ENCODE measurements at places on chromosomes 3 and 15. TPM values are rescaled to one million over a fixed set of nuclear protein-coding genes. Genes with fewer than 3 reads are reported as not detected.

- peaks cover 26% of the 10 kb centered on the region for H3K27me3 ChIP-seq
- H3K27ac ChIP-seq = no peak overlapping the region
- no peak for DNase-seq
- H3K4me3 ChIP-seq = no peak overlapping the region
- no peaks in the 10 kb centered on the region for H3K4me1 ChIP-seq
These were observed 30.7 kb downstream of the EIF4E3 start for GRCh38 chr3:71694358-71694999.

DNA sequence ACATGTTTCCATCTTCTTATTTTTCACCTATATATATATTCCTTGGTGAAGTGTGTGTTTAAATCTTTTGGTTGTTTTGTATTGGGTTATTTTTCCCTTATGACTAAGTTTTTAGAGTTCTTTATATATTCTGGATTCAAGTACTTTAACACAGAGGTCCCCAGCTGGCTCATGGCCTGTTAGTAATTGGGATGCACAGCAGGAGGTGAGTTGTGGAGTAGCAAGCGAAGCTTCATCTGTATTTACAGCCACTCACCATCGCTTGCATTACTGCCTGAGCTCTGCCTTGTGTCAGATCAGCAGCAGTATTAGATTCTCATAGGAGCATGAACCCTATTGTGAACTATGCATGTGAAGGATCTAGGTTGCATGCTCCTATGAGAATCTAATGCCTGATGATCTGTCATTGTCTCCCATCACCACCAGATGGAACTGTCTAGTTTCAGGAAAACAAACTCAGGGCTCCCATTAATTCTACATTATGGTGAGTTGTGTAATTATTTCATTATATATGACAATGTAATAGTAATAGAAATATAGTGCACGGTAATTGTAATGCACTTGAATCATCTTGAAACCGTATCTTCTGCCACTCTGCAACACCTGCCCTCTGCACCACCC is 151.6 kb downstream of the RSRC1 start:
- no peak for DNase-seq
- no peaks in the 10 kb centered on the region for H3K4me1 ChIP-seq
- no peak overlapping the region for H3K27ac ChIP-seq

GRCh38 chr3:145290010-145290409 is 871.0 kb downstream of the PLOD2 start:
- no peaks in the 10 kb centered on the region for H3K27me3 ChIP-seq
- no peak for DNase-seq
- no peaks in the 10 kb centered on the region for H3K4me1 ChIP-seq
- no peaks in the 10 kb centered on the region for H3K36me3 ChIP-seq

DNA sequence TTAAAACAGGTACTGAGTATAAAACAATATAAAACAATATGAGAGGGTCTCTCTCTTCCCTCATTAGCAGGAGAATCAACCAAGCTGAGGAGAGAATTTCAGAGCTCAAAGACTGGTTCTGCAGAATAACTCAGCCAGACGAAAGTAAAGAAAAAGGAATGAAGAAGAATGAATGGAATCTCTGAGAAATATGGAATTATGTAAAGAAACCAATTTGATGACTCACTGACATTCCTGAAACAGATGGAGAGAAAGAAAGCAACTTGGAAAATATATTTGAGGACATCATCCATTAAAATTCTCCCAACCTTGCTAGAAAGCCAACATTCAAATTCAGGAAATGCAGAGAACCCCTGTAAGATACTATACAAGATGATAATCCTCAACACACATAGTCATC is 630.9 kb downstream of the PYDC2 start:
- no peaks in the 10 kb centered on the region for H3K36me3 ChIP-seq
- DNase-seq = no peak
- peaks cover 7% of the 10 kb centered on the region for H3K4me1 ChIP-seq
- H3K27ac ChIP-seq = no peak overlapping the region
- no peak overlapping the region for H3K4me3 ChIP-seq

- no peak overlapping the region for H3K4me3 ChIP-seq
- no peaks in the 10 kb centered on the region for H3K36me3 ChIP-seq
- no peaks in the 10 kb centered on the region for H3K27me3 ChIP-seq
- no peak for DNase-seq
These were observed 6.0 kb upstream of the GRAMD1C start for GRCh38 chr3:113832477-113833164.

The PHLDB2 gene
- total RNA-seq = 42.7 TPM

DNA sequence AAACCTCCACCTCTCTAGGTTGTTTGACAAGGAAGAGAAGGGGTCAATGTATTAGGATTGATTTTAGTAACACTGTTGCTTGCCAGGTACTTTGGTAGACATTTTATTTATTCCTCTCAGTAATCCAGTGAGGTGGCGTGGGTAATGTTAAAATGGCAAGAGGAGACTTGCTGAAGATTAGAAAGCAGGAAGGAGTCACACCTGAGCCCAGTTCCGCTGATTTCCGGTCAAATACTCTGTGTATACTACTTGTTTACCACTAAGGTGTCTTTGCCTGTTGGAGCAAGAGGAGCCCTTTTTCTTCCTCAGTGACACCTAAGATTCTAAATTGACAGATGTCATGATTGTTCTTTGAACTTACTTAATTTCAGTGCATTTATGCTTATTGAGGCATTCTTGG is 1.7 kb downstream of the OXNAD1 start:
- no peaks in the 10 kb centered on the region for H3K27me3 ChIP-seq
- peak overlapping the region; percentile 98 for H3K4me3 ChIP-seq
- peaks cover 33% of the 10 kb centered on the region for H3K4me1 ChIP-seq
- 0 out of 2 replicates have a peak, but pooled peaks cover 15% of the 10 kb centered on the region for H3K36me3 ChIP-seq

- no peak for DNase-seq
- H3K27me3 ChIP-seq = no peaks in the 10 kb centered on the region
- no peaks in the 10 kb centered on the region for H3K36me3 ChIP-seq
- no peaks in the 10 kb centered on the region for H3K4me1 ChIP-seq
- H3K4me3 ChIP-seq = no peak overlapping the region
These were observed 112.2 kb upstream of the RBMS3 start for GRCh38 chr3:29168696-29169095.

The LRRC31 gene
- not detected for total RNA-seq

The GNL3 gene
- 82.3 TPM for total RNA-seq

The SLC25A20 gene
- 4.9 TPM for total RNA-seq

- H3K36me3 ChIP-seq = no peaks in the 10 kb centered on the region
- no peak overlapping the region for H3K27ac ChIP-seq
- H3K27me3 ChIP-seq = peaks cover 64% of the 10 kb centered on the region
These were observed 209.6 kb upstream of the MCTP2 start for GRCh38 chr15:94021621-94022320.

The DYNLT2B gene
- total RNA-seq = 5.3 TPM

The CCDC39 gene
- total RNA-seq = not detected

The PP2D1 gene
- total RNA-seq = not detected

The GOLGA8K gene
- 0.35 TPM for total RNA-seq

The SLC28A2 gene
- not detected for total RNA-seq

The MITF gene
- total RNA-seq = 15.5 TPM

The CHRD gene
- not detected for total RNA-seq

GRCh38 chr3:184441202-184441900 is 61.5 kb downstream of the CHRD start:
- H3K27ac ChIP-seq = no peak overlapping the region
- H3K27me3 ChIP-seq = no peaks in the 10 kb centered on the region
- H3K4me1 ChIP-seq = peaks cover 50% of the 10 kb centered on the region
- no peak for DNase-seq
- H3K4me3 ChIP-seq = no peak overlapping the region
- no peaks in the 10 kb centered on the region for H3K36me3 ChIP-seq

DNA sequence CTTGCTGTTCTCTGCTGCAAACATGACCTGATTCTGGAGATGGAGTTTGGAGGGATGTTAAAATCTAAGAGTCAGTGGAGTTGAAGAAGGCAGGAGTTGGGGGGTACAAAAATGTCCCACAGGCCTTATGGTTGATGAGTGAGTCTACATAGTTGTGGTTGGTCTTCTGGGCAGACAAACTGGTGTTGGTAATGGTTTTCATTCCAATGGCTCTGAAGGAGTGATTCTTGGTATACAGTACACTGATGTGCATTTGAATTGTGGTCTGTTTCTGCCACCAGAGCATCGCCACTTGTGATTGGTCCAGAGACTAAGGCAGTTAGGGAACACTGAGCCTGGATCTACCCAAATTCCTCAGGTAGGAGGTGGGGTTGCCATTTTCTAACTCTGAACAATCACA is 514.1 kb upstream of the CFAP20DC start:
- no peaks in the 10 kb centered on the region for H3K36me3 ChIP-seq
- H3K27ac ChIP-seq = no peak overlapping the region
- no peak for DNase-seq
- no peak overlapping the region for H3K4me3 ChIP-seq
- H3K27me3 ChIP-seq = no peaks in the 10 kb centered on the region

GRCh38 chr3:25749031-25749581 is 34.1 kb downstream of the NGLY1 start:
- H3K4me3 ChIP-seq = no peak overlapping the region
- H3K36me3 ChIP-seq = peaks cover 13% of the 10 kb centered on the region
- H3K27me3 ChIP-seq = no peaks in the 10 kb centered on the region
- no peak overlapping the region for H3K27ac ChIP-seq
- peaks cover 7% of the 10 kb centered on the region for H3K4me1 ChIP-seq

The MTFMT gene
- 24.9 TPM for total RNA-seq

DNA sequence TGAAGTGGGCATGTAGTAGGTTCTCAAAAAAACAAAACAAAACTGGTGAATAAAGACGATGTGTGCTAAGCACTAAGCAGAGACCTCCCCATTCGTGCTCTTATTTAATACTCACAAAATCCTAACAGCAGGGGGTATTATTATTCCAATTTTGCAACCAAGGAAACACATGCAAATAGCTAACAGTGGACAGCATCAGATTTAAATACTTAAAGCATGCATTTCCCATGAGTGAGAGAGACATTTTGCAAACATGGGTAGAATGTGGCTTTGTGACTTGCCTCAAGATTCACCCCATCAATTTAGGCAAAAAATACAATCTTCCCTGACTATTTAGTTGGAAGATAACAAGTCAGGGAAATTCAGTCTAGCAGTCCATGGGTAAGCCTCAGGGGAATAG is 946.2 kb upstream of the CFAP20DC start:
- no peak for DNase-seq
- no peaks in the 10 kb centered on the region for H3K36me3 ChIP-seq
- H3K27me3 ChIP-seq = no peaks in the 10 kb centered on the region
- H3K4me3 ChIP-seq = no peak overlapping the region

The ABHD6 gene
- total RNA-seq = 6.5 TPM

GRCh38 chr3:134652409-134652831 is 1.6 kb upstream of the KY start:
- H3K36me3 ChIP-seq = no peaks in the 10 kb centered on the region
- no peak overlapping the region for H3K27ac ChIP-seq
- DNase-seq = no peak
- no peak overlapping the region for H3K4me3 ChIP-seq
- peaks cover 66% of the 10 kb centered on the region for H3K27me3 ChIP-seq
- H3K4me1 ChIP-seq = no peaks in the 10 kb centered on the region

DNA sequence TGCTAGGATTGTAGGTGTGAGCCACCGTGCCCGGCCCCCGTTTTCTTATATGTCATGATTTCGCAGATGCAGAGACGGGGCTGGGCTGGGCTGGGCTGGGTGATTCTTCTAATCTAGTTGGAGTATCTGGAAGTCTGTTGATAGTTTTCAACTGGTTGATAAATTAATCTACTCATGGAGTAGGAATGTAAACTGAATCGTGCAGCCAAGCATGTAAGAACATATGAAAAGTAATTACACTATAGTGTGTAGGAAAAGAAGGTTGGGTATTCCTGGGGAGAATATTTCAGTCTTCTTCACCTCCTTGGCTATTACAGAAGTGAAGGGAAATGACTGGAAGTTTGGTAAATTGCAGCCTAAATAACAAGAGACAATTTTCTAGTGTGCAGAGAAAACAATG is 82.6 kb upstream of the MAGI1 start:
- no peak overlapping the region for H3K27ac ChIP-seq
- no peak overlapping the region for H3K4me3 ChIP-seq
- H3K4me1 ChIP-seq = peaks cover 8% of the 10 kb centered on the region

- no peak overlapping the region for H3K27ac ChIP-seq
- H3K36me3 ChIP-seq = no peaks in the 10 kb centered on the region
- no peaks in the 10 kb centered on the region for H3K4me1 ChIP-seq
- no peaks in the 10 kb centered on the region for H3K27me3 ChIP-seq
- H3K4me3 ChIP-seq = no peak overlapping the region
These were observed 242.1 kb upstream of the C2CD4B start for GRCh38 chr15:62407216-62407615.

- peak overlapping the region; percentile 93 for H3K27ac ChIP-seq
- no peak for DNase-seq
- no peaks in the 10 kb centered on the region for H3K36me3 ChIP-seq
- H3K4me3 ChIP-seq = no peak overlapping the region
These were observed 317.5 kb upstream of the SLCO3A1 start for GRCh38 chr15:91535856-91536500.

The TRNT1 gene
- total RNA-seq = 21.2 TPM

- no peak overlapping the region for H3K4me3 ChIP-seq
- H3K27me3 ChIP-seq = no peaks in the 10 kb centered on the region
- no peak for DNase-seq
- H3K27ac ChIP-seq = no peak overlapping the region
These were observed 70.6 kb upstream of the STT3B start for GRCh38 chr3:31462050-31462569.

- H3K36me3 ChIP-seq = no peaks in the 10 kb centered on the region
- no peak within 1 kb of the TSS for H3K4me3 ChIP-seq
- H3K27me3 ChIP-seq = peaks cover 44% of the 10 kb centered on the region
- DNase-seq = no peak
- no peak within 1 kb of the TSS for H3K27ac ChIP-seq
These were observed at the start of gene GJD2 for GRCh38 chr15:34754674-34755418. Gene GJD2 (minus strand): TSS chr15:34754998. CDS start chr15:34754488, 510 bp downstream.

GRCh38 chr3:119380697-119381096 is 82.7 kb downstream of the TMEM39A start:
- no peak overlapping the region for H3K27ac ChIP-seq
- no peaks in the 10 kb centered on the region for H3K4me1 ChIP-seq
- H3K4me3 ChIP-seq = no peak overlapping the region

The INKA1 gene
- 0.40 TPM for total RNA-seq

GRCh38 chr3:124621498-124621897 is 108.8 kb upstream of the UMPS start:
- H3K4me3 ChIP-seq = no peak overlapping the region
- DNase-seq = no peak
- no peaks in the 10 kb centered on the region for H3K27me3 ChIP-seq

DNA sequence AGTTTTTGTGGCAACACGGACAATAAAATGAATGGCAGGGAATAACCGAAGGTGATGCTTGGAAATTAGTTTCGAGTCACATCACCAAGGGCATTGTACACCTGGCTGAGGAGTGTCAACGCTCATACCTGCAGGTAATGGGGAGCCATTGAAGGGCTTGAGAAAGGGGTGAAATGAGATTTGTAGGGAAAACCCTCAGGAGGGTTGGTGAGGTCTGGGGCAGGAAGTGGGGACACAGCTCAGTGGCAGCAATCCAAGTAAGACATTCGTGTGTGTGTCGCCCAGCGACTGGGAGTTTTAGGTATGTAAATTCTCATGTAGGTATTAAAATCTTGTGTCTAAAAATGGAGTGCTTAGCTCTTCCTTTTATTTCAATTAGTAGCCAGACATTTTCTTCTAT is 14.3 kb downstream of the PARP14 start:
- no peak for DNase-seq
- H3K4me1 ChIP-seq = no peaks in the 10 kb centered on the region

DNA sequence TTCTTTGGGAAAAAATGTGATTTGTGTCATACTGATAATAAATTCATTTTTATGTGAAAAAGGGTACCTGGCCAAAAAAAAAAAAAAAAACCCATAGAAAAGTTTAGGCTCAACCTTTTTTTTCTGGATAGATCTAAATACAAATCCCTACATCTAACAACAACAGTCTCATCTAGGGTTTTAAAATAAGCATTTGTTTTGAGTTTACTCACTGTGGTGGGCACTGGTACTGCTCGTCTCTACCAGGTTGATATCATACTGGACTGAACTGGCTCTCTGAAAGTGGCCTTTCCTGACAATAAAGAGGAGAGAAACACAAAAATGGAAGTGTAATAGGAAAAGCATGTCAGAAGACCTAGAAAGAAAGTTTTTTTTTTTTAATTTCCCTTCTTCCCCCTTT is 52.0 kb downstream of the FBXO22 start:
- H3K4me1 ChIP-seq = no peaks in the 10 kb centered on the region
- no peak overlapping the region for H3K27ac ChIP-seq
- H3K36me3 ChIP-seq = no peaks in the 10 kb centered on the region
- no peaks in the 10 kb centered on the region for H3K27me3 ChIP-seq

Data from PC-9 (cell line).